ENCODE measurements at places on chromosomes 7 and 10.

GRCh38 chr10:15563246-15563645 lies 156.5 kb downstream of the ITGA8 start:
- DNase-seq, result no peak

DNA sequence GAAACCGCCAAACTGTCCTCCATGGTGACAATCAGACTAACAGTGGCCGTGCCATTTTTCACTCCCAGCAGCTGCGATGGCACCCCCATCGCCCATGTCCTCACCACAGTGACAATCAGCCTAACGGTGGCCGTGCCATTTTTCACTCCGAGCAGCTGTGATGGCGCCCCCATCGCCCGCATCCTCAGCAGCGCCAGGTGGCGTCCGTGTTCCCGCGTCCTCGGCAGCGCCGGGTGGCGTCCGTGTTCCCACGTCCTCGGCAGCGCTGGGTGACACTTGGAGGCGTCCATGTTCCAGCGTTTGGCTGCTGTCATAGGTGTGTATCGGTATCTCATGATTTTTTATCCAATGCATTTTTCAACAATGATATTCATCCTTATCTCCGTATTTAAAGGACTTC lies 267.3 kb downstream of the PTPRN2 start:
- DNase-seq, result no peak

DNA sequence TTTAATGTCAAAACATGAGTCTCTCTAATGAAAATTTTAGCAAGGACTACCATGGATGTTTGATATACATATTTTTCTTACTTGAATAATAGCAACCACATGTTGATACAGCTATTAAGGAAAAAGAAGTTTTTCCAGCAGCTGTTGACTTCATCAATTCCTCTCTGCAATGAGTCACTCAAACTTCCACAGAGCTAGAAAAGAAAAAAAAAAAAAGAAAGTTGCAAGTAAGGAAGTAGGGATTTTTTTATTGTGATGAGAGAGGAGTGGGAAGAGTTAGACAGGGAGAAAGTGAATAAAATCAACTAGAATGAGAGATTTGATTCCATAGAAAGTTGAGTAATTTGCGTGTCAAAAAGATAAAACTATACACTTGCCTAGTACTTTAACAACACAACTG lies 46.2 kb downstream of the CAV1 start:
- DNase-seq, result no peak

DNA sequence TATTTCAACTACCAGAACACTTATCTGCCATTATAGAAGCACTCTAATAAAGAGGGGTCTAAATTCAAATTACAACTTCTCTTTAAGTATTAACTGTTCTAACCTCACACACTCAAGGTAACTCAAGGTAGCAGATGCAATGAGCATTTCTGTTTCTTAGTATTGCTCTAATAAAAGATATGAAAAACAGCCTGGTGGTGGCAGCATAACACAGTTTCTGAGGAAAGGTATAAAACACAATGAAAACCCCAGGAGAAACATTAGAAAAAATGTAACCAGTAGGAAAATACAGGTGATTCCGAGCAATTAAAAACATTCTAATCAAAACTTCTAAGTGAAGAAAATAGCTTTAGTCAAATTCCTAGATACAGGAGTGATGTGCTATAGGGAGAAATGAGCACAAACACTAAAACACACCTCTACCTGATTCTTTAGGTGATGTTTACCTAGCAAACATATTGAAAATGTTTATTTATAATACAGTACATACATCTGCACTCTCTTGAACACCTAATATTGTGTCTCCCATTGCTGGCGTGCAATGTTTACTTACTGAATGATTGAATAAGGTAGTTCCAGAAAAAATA lies 3.5 kb downstream of the MKRN1 start:
- no peak for DNase-seq

- no peak for DNase-seq
Measured at GRCh38 chr7:44445986-44446671, 44.3 kb downstream of the NUDCD3 start.

- DNase-seq, result no peak
Measured at GRCh38 chr7:138886501-138886917, 88.5 kb upstream of the ATP6V0A4 start.

DNA sequence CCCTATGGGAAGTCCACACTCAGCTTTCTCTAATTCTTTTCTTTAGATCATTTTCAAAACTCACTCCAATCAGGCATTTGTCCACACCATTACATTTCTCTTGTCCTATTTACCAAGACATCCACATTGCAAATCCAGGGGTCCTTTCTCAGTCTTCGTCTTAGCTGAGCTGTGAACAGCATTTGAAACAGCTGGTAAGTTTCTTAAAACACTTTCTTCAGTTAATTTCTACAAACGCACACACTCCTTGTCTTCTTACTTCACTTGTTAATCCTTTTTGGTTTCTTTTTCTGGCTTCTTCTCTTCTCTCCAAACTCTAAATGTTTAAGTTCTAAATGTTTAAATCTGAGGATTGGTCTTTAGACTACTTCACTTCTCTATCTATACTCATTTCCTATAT lies 769.3 kb downstream of the PHTF2 start:
- DNase-seq, result no peak

- DNase-seq, result no peak
Measured at GRCh38 chr7:151900986-151901621, 24.2 kb upstream of the PRKAG2 start.

GRCh38 chr7:142709921-142710320 lies 39.4 kb upstream of the PRSS1 start:
- DNase-seq, result no peak

DNA sequence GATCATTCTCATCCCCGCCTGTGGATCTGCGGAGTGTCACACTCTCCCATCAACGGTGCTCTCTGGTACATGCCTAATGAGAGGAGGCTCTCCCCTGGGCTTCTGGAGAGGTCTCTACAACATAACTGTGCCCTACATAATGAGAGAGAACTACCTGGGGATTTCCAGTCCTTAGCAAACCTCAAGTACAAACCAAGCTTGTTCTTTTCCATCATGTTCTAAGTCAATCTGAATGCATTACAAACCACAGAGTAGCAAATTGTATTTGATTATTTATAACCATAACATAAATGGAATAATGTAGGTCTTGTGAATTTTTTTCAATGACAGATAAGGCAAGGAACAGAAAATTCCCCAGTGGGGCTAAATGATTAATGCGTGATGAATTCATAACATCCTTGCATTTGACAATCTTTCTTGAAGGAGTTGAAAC lies 412.4 kb upstream of the NRP1 start:
- DNase-seq, result no peak

- no peak for DNase-seq
Measured at GRCh38 chr7:128697302-128697905, 25.3 kb downstream of the GARIN1A start.

DNA sequence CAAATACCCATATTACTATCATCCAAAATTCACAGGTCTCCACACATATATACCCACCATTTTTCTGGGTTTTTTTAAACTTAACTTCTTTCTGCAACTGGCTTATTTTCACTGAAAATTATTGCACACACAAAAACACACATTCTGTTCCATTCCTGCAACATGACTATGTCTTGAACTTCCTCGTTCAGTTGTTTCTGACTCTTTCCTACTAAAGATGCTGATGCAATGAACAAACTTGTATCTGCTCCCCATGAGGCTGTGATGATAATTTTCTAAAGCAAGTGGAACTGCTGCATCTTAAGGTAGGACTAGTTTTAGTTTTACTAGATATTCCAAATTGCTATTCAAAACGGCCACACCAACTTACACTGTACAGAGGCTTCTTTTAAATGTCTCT lies 77.7 kb downstream of the OSBPL3 start:
- DNase-seq, result no peak

GRCh38 chr10:97412891-97413304 lies 11.8 kb upstream of the RRP12 start:
- DNase-seq, result no peak

- DNase-seq, result no peak
Measured at GRCh38 chr10:96794836-96795733, 37.0 kb upstream of the LCOR start.

DNA sequence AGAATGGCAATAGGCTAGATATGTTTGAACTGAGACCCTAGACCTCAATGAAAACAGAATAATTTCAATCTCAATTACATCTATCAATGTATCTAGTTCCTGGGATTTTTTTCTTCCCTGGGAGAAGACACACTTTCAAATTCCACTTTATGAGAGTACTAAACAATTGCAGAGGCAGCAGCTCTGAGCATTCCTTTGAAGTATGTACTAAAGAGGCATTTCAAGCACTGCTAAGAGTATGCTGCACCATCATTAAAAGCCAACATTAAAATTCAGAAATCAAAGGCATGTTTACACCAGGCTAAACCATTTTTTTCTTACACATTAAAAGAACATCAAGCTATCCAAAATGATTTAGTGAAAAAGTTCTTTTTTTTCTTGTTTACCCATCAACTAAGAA lies 297.9 kb upstream of the CACNA2D1 start:
- DNase-seq, result no peak

GRCh38 chr7:27699751-27700150 lies 37.1 kb upstream of the HIBADH start:
- no peak for DNase-seq

DNA sequence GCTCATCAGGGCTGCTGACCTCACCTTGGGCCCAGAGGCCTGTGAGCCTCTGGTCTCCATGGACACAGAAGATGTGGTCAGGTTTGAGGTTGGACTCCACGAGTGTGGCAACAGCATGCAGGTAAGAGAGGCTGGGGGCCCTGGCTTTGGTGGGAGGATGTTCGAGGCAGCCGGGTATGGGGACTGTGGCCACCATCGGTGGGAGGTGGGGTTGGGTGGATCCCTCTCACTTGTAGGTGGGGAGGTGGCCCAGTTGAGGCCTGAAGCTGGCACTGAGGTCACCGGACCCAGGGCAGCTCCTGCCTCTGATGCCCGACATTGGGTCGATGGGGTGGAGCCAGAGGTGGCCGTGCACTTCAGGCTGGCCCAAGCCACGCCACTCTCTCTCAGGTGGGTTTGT lies 406 bp downstream of the ZP3 start:
- DNase-seq, result no peak

GRCh38 chr7:1947586-1948217 lies 277.6 kb downstream of the ELFN1 start:
- no peak for DNase-seq

DNA sequence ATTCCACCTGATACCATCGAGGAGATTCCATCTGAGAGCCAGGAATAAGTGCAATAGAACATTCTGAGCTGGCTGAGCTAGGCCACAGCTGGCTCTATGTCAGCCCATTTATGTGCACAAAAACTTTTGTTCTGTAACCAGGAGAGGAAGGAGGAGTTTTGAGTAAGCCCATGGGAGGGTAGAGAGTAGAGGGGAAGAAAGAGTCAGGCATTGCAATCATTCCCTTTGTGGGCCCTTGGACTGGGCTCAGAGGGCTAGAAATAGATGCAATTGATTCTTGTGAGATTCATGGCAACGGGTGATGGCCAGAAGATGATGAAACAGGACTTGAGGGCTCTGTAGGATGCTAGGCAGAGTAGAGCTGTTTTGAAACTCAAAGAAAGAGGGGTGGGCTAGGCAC lies 104.6 kb upstream of the KIF5B start:
- DNase-seq, result no peak

DNA sequence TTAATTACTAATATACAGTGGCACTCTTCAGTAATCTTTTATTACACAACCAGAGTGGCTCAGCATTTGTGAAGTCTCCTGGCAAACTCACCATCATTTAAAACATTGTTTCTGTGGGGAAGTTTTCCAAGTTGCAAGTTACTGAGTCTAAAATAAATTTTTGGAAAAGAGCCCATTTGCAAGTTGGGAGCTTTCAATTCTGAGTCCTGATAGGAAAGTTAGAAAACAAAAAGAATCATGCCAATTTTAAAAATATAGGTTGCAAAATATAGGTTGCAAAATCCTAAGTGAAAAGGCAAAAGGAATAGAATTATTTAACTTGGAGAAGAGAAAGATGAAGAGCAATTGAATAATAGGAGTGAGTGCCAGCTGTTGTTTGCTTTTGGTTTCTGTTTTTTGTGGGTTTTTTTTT lies 378.8 kb upstream of the C7orf33 start:
- no peak for DNase-seq

All from omental fat pad (tissue), 4 donors.